ENCODE measurements at places on chromosomes 7 and 10.

DNA sequence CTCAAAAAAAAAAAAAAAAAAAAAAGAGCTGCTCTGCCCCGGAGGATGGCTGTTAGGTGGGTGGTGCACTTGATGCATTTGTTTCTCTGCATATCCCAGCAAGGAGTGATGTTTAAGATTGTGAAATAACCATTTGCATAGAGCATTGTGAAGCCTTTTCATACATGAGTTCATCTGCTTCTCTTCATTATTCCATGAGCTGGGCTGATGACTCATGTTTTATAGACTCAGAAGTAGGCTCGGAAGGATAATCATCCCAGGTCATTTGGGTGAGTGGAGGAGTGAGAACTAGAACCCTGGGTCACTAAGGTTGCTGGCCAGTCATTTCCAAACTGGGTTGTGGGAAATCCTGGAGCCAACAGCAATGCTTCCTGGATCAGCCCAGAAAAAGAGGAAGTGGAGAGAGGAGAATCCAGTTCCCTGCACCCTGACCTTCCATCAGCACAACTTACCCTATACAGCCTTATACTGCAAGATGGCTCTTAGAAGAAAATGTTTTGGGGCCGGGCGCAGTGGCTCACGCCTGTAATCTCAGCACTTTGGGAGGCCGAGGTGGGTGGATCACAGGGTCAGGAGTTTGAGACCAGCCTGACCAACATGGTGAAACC lies 45.3 kb downstream of the TACC2 start:
- no peak for DNase-seq

DNA sequence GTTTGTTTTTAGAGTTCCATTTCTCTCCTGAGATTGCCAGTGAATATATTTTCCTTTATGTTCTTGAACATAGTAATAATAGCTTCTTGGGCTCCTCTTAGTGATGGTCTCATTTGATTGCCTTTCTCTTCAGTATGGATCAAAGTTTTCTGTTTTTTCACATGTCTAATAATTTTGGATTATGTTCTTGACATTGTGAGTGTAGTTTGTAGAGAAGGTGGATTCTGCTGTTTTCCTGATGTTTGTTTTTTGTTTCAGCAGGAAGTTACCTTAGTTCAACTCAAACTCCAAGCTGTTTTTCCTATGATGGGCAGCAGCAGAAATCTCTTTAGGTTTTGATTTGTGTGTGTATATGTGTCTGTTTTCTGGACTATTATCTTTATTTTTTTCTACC lies 43.8 kb downstream of the TAF3 start:
- DNase-seq, result no peak

DNA sequence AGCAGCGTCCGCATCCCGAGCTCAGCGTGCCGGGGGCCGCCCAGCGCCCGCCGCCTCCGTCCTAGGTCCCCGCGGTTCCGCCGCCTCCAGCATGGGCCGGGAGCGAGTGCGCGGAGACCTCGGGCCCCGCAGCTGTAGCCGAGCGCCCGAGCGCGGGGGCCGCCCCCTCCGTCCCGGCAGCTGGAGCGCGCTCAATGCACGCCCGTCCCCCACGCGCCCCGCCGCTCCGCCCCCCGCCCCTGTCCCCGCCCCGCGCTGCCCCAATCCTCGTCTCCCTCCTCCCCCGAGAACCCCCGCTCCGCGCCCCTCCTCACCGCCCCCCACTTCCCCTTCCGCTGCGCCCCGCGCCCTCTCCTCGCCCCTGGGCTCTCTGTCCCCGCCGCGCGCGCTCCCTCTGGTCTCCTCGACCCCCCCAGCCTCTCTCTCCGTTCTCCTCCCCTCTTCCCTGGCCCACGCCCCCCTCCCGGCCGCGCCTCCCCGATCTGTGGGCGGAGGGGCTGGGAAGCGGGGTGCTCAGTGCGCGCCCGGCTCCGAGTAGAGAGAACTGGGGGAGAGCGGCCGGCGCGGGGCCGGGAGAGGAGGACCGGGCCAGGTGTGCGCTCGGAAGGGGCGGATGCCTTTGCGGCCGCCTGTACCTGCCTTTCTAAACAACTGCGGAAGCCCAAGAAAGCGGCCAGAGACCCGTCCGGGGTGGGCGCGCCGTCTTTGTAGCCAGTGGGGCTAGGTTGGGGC lies at the start of gene VIPR2:
Gene VIPR2, minus strand, starts transcription at position 110 of the 732 bp plus-strand sequence. Its CDS starts 96 bp downstream, at position 14.
- DNase-seq, result no peak

DNA sequence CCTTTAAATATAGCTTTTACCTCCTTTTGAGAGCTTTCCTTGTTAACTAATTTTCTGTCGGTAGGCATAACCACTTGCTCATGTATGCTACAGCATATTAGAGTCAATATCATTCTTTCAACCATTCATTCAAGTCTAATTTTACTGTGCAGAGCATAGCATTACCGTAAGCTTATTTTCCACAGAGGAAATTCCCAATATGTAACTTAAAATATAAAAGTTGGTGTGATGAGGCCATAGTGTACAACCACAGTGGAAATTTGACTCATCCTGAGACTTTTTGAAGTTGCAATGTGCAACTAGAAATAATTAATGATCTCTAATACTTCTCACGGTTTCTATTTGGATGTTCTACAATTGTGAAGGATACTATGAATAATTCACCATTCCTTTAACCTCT lies 80.6 kb upstream of the KLF6 start:
- no peak for DNase-seq

DNA sequence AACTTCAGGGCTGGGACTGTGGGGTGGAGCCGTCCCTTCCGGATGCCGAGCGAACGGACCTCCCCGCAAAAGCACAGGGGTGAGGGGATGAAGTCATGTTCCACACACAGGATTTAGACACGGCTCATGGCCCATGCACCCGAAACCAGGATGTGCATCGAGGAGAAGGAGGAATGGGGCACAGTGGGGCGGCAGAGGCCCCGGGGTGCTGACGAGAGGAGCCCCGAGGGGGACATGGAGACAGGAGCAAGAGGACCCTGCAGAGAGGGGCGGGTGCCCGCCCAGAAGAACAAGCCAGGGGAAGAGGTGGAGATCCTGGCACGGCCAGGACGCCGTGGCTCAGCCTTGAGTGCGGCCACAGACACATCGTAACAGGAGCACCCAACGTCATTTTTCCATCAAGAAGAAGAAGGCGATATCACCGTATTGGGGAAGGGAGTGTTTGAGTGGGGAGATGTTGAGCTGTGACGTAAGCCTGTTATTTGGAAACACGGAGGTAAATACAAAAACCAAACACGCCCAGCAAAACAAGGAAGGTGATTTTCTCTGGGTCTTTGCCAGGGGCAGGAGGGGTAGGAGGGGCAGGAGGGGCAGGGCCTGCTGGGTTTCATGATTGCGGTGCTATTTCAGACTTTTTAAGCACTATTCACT lies 25.3 kb upstream of the FOXL3 start:
- no peak for DNase-seq

- DNase-seq, result no peak
These were observed 1198.6 kb downstream of the GATA3 start for GRCh38 chr10:9253121-9253520.

GRCh38 chr10:69073736-69074364 lies 14.1 kb upstream of the SRGN start:
- no peak for DNase-seq

- DNase-seq, result no peak
These were observed 477.9 kb downstream of the TCERG1L start for GRCh38 chr10:130833596-130833995.

GRCh38 chr10:27743012-27743876 lies 2.4 kb downstream of the MKX start:
- DNase-seq, result no peak

GRCh38 chr10:36073796-36074345 lies 431.8 kb upstream of the FZD8 start:
- DNase-seq, result no peak

DNA sequence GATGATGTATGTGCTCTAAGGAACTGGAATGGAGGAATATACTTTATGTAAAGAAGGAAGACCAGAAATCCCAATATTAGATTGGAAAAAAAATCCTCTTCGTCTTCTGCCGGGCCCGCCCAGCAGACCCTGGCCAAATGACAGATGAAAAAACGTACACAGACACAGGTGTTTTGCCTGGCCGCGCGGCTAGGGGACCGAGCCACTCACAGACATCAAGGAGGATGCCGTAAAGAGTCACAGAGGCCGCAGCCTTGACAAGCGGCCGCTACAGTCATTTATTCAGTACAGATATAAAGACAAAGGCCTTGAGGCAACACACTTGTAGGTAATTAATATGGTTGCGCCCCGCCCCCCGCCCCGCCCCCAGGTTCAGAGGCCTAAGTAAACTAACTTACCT lies 594.1 kb downstream of the GRM8 start:
- no peak for DNase-seq

DNA sequence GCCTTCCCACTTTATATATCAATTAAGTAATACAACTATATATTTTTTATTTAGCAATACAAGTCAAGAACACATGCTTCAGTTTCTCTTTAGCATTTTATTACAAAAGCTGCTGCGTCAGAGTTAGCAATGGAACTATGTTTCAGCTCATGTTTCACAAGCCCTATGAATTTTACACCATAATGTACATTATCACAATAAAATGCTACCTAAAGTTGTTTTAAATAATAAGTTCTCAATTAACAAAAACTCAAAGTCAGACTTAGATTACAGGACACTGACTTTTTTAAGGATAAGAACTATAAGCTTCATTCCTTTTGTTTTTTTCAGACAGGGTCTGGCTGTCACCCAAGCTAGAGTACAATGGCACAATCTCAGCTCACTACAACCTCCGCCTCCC lies 52.3 kb downstream of the EZH2 start:
- DNase-seq, result no peak

DNA sequence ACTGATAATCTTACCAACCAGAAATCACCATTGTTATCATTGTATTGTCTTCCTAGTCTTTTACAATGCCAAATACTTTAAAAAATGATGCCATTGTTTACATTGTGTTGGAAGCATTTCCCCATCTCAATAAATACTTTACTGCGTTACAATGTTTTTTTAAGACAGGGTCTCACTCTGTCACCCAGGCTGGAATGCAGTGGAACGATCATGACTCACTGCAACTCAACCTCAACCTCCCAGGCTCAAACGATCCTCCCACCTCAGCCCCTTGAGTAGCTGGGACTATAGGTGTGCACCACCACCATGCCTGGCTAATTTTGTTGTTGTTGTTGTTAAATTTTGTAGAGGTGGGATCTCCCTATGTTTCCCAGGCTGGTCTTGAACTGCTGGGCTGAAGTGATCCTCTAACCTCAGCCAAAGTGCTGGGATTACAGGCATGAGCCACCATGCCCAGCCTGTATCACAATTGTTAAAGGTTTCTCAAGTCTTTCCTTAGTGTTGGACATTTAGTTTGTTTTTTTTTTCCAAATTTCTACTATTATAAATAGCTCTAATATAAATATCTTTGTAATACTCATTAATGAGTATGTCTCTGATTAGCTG lies 13.5 kb downstream of the LRMDA start:
- DNase-seq, result no peak

- DNase-seq, result no peak
These were observed 189.2 kb downstream of the EBF3 start for GRCh38 chr10:129774736-129775401.

DNA sequence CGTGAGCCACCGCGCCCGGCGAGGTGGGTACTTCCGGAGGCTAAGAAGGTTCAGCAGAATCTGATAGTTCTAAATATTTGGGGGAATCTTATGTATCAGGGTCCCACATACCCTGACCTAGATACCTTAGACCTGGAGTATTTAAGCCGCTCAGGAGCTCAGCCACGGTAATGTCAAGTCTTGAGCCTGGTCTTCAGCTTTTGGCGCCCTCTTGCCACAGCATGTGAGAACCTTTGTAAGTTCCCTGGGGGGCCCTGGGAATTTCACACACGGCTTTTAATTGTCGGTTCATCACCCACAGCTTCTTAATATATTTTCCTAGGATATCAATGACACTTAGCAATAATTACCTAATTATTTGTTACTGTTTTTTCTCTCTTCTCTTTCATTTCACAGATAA lies 324.3 kb upstream of the GALNT17 start:
- DNase-seq, result no peak

DNA sequence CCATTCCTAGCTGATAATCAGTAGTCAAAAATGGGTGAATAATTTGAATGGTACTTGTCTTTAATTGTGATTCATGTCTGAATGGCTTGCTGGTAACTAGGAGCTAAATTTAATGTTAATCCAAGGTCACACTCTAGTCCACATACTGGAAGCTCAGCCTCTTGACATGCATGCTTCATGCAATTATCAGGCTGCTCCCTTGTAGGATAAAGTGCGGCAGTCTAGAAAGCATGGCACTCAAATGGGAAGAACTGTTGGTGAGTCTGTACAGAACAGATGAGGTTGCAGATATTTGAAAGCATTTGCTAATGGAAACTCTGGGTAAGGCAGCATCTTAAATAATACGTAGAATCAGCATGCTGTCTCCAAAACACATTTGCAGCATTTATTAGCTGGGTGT lies 499.4 kb downstream of the AUTS2 start:
- no peak for DNase-seq

DNA sequence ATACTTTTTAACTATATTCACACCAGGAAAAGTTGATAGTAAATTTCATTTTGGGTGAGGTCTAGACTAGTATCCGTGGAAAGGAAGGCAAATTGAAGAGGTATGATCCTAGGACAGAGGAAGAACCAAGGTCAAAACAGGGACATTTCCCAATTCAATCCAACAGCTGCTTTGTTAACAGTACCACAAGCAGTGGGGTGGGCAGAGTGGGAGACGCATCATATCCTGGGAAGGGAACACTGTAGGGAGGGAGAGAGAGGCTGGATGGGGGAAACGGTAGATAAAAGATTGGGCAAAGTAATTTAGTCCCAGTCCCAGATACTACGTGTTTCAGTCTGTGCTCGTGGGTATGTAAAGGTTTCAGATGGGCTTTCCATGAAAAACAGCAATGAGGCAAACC lies 9.2 kb upstream of the FAS start:
- DNase-seq, result no peak

DNA sequence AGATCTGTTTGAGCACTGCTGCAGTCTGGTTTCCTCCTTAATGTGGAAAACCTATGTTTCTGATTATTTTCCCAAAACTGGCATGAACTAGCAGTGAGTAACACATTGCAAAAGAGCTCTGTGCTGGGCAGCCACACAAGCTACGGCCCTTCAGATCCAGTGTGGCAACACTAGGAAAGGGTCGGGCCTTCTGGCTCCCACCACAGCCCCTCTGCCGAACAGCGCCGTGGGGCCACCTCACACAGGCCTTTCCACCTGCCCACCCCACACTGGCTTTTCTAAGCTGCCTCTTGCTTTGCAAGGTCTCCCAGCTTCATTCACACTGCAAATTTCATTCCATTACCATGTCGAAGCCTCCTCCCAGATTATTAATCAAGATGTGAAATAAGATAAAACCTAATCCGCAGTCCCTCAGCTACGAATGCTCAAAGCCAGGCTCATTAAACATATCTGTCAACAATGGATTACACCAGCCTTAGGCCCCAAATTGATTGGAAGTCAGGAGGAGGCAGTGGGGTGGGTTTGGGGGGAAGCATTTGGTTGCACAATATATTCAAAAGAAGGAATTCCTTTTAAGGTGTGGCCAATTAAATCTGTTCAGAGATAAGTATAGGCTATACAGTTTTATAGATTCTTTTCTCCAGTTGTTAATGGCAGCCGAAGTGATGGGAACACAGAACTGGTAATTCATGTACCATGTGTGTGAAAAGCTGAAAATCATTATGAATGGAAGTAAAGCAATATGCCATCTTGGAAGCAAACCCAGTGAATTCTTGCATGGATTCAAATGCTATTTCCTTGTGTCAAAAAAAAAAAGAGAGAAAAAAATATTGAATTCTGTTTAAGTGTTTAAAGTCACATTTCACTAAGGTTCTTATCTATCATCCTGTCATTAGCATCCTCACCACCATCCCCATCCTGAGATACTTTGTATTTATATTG lies 223.7 kb downstream of the MTERF1 start:
- DNase-seq, result no peak

- DNase-seq, result no peak
These were observed 177.6 kb upstream of the SEMA3A start for GRCh38 chr7:84372155-84372621.

- no peak for DNase-seq
These were observed 14.7 kb upstream of the SAMD8 start for GRCh38 chr10:75096749-75097148.

Measured in stimulated activated CD4-positive, alpha-beta T cell treated with anti-CD3 and anti-CD28 coated beads, Interleukin-15, amount 100 ng/mL, for 1 hour (primary cell).